D341Med (cell line): ENCODE measurements at places on chromosomes 5 and 9.

GRCh38 chr5:74027732-74028338, 401.8 kb downstream of the ARHGEF28 start:
- no peak for DNase-seq

GRCh38 chr5:143143973-143144372, 259.5 kb downstream of the NR3C1 start:
- no peak for DNase-seq

DNA sequence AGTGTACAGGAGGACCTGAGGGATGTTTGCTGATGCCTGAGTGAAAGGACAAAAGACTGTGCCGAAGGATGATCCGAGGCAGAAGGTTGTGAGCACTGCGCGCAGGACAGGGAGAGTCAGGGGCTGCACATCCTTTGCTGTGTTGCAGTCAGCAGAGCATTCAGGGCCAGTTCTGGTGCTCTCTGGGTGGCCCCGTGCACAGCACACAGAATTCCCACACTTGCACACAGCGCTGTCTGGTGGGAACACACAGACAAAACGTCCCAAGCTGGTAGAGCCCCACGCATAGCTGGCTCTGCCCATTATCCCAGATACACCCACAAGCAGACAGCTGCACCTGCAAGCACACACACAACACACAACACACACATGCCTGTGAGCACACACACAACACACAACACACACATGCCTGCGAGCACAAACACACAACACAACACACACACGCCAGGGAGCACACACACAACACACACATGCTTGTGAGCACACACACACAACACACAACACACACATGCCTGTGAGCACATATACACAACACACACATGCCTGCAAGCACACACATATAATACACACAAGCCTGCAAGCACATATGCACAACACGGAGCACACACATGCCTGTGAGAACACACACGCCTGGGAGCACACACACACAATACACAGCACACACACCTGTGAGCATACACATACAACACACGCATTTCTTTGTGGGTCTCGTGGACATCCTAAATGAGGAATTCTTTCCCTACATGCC, 74.4 kb downstream of the FGF18 start:
- no peak for DNase-seq

GRCh38 chr9:88749420-88749819, 214.4 kb downstream of the NXNL2 start:
- no peak for DNase-seq

DNA sequence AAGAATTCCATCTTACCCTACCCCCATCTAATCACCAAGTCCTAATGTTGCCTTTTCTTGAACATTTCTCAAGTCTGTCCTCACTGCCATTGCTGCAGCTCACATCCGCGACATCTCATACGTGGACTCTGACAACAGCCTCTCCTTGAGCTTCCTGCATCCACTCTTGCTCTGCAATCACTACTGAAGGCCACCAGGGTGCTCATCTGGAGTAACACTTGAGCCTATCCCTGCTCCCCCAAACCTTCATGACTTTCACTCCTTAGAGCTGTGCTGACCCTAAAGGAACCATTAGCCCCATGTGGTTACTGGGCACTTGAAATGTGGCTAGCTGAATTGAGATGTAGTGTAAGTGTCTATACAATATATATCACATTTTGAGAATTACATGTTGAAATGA, 46.4 kb upstream of the CTXN3 start:
- no peak for DNase-seq

DNA sequence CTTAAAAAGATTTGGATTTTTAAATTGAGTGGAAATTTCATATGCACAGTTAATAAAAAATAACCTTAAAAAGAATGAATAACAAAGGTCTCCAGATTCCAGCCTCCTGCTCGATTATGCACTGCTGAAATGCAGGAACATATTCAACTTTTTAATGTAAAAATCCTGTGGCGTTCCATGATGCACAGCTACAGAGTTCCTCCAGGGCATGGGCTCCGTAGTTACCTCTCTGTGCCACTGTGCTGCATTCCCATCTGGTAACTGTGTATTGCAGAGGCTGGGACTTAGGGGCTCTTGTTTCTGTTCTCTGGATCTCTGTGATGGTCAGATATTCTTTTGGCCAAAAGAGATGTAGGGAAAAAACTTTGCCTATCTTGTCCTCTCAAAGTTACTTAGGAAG, 31.5 kb upstream of the EQTN start:
- DNase-seq: no peak

GRCh38 chr9:96009690-96010472, 134.4 kb downstream of the ERCC6L2 start:
- no peak for DNase-seq

DNA sequence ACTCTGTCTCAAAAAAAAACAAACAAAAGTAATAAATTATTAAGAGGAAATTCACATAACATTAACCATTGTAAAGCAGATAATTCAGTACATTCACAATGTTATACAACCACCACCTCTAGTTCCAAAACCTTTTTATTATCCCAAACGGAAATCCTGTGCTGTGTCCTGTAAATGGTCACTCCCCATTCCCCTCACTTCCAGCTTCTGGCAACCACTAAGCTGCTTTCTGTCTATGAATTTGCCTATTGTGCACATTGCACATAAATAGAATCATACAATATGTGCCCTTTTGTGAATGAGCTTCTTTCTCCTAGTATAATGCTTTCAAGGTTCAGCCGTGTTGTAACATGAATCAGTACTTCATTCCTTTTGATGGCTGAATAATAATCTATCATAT, 20.8 kb downstream of the C9orf152 start:
- no peak for DNase-seq

DNA sequence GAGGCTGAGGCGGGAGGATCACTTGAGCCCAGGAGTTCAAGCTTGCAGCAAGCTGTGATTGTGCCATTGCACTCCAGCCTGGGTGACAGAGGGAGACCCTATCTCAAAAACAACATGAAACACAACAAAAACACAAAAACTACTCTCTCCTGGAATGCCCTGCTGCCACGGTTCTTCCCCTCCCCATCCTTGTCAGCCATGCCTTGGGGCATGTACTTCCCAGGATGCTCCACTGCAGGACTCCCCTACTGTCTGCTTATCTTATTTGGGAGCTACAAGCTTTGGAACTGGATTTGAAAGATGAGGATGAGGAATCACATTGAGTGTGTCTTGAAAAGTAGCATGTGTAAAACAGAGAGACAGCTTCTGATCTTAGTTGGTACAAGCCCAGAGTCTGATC, 40.1 kb upstream of the KIAA1958 start:
- DNase-seq: no peak

- DNase-seq: no peak
Observed at GRCh38 chr9:134484479-134484878, 157.1 kb upstream of the COL5A1 start.

DNA sequence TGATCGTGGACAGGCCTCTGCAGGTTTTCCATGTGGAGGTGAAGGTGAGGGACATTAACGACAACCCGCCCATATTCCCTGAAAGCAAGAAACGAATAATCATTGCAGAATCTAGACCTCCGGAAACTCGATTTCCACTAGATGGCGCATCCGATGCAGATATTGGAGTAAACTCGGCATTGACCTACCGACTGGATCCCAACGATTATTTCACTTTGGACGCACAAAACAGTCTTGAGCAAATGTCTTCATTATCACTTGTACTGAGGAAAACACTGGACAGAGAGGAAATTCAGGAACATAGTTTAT, 621 bp downstream of the PCDHA13 start:
- DNase-seq: no peak

DNA sequence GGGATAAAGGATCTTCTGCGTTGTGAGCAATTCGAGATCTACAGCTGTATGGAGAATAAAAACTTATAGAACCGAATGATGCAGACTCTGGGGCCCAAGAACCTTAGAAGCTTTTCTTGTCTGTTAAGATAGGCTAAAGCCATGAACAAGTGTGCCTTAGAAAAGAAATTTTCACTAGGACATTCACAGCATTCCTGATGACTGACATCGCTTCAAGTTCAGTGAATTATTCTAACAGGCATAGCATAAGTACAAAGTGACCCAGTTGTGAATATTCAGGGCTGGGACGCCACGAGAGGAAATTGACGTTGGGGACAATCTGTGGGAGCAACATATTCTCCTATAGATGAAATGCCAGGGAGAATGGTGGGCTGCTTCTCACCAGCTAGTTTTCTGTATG, 32.0 kb upstream of the PANK3 start:
- no peak for DNase-seq

GRCh38 chr9:12680341-12680740, 12.8 kb upstream of the TYRP1 start:
- DNase-seq: no peak

GRCh38 chr5:56852228-56853000, 37.1 kb downstream of the MAP3K1 start:
- DNase-seq: no peak

DNA sequence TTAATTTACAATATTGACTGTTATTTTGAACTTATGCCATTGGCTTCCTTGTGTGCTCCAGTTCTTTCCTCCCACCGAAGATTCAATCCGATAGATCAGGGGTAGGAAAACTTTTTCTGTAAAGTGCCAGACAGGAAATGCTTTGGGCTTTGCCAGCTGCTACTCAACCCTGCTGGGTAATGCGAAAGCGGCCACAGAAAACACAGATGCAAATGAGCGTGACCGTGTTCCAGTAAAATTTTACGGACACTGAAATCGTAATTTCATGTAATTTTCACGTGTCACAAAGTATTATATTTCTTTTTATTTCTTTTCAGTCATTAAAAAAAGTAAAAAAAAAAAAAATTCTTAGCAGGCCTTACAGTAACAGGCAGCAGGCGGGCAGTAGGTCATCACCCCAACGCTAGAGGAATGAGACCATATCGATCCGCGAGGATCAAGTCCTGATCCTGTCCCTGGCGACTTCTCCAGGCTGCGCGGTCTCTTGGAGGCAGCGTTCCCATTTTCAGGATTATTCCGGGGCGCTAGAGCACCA, 599 bp downstream of the NMRK1 start:
- no peak for DNase-seq
